ENCODE measurements at places on chromosomes 4 and X. TPM values are rescaled to one million over a fixed set of nuclear protein-coding genes. Genes with fewer than 3 reads are reported as not detected.

GRCh38 chr4:181761156-181761555 is 482.0 kb upstream of the TENM3 start:
- no peak overlapping the region for H3K27ac ChIP-seq
- no peaks in the 10 kb centered on the region for H3K36me3 ChIP-seq
- H3K4me3 ChIP-seq = no peak overlapping the region
- no peak for DNase-seq
- no peaks in the 10 kb centered on the region for H3K27me3 ChIP-seq
- H3K4me1 ChIP-seq = no peaks in the 10 kb centered on the region

GRCh38 chrX:134623293-134624045 is 34.8 kb downstream of the PLAC1 start:
- no peak for DNase-seq
- no peak overlapping the region for H3K4me3 ChIP-seq
- H3K27me3 ChIP-seq = no peaks in the 10 kb centered on the region
- peaks cover 5% of the 10 kb centered on the region for H3K4me1 ChIP-seq
- H3K27ac ChIP-seq = no peak overlapping the region

GRCh38 chrX:72062916-72063315 is 68.8 kb downstream of the RTL5 start:
- H3K27ac ChIP-seq = no peak overlapping the region
- no peak for DNase-seq
- no peaks in the 10 kb centered on the region for H3K36me3 ChIP-seq
- no peaks in the 10 kb centered on the region for H3K4me1 ChIP-seq
- no peak overlapping the region for H3K4me3 ChIP-seq

DNA sequence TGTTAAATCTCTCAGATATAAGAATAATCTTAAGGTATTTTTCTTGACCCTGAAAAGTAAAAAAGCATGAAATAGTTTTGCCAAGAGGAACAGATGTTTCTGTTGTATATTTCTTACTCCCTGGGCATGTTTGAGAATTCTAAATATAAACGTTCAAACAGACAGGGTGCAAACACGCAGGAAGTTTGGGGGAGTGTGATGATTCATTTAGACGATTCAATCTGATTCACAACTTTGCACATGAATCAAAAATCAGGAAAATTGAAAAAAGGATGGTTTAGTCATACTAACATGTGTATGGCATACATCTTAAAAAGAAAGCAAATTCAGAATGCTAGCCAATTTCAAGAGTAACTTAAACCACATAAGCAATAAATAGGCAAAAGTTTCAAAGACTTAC is 340.3 kb upstream of the GRID2 start:
- H3K27me3 ChIP-seq = no peaks in the 10 kb centered on the region
- H3K4me1 ChIP-seq = no peaks in the 10 kb centered on the region
- no peaks in the 10 kb centered on the region for H3K36me3 ChIP-seq
- H3K27ac ChIP-seq = no peak overlapping the region
- DNase-seq = no peak
- H3K4me3 ChIP-seq = no peak overlapping the region

DNA sequence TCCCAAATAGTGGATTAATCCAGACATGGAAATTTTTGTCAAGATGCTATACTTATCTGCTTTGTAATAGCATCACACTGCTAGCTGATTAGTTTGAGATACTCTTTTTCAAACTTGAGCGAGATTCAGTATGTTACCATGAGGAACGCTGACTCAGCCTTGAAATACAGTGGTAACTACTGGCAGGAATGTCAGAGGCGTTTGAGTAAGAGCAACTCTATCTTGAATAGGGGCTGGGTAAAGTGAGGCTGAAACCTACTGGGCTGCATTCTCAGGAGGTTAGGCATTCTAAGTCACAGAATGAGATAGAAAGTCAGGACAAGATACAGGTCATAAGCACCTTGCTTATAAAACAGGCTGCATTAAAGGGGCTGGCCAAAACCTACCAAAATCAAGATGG is 2519.6 kb downstream of the ARAP2 start:
- H3K27me3 ChIP-seq = no peaks in the 10 kb centered on the region
- no peaks in the 10 kb centered on the region for H3K36me3 ChIP-seq

The SERTM2 gene
- polyA plus RNA-seq = not detected
